ENCODE measurements at places on chromosomes 7 and 10.

DNA sequence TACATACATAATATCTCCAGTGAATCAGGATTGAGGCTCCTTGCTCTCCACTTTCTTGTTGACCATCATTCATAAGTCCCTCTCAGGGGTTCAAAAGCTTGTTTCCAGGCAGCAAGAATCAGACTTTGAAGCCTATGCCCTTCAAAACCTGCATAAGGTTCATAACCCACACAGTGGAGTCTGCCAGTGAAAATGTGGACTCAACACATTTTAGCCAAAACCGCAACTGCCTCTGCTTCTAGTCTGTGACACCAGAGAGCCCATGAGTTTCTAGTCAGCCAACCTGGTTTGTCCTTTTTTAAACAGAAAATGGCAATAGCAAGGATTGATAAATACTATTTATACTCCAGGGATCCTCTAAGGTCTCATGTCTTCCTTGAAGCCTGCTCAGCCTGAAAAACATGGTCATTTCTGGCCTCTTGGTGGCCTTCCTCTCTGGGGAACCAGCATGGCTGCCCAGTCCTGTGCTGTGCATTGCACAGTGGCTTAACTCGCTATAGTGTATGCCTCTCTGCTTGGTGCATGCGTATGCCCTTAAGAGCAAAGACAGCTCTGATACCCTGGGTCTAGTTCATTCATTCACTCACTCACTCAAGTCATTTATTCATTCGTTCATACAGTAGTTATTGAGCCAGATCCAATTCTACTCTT lies 67.5 kb downstream of the WIPF3 start:
- no peak for DNase-seq

DNA sequence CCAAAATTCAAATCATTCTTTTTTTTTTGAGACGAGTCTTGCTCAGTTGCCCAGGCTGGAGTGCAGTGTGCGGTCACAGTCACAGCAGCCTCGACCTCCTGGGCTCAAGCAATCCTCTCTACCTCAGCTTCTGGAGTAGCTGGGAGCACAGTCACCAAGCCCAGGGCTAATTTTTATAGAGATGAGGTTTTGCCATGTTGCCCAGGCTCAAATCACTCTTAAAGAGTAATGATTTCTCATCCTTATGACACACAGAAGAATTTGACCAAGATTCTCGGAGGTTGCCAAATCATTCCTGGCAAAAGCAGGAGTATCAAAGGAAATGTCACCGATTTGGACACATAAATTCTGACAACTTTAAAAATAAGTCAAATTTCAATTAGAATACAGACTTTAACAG lies 39.1 kb downstream of the SIRT1 start:
- no peak for DNase-seq

DNA sequence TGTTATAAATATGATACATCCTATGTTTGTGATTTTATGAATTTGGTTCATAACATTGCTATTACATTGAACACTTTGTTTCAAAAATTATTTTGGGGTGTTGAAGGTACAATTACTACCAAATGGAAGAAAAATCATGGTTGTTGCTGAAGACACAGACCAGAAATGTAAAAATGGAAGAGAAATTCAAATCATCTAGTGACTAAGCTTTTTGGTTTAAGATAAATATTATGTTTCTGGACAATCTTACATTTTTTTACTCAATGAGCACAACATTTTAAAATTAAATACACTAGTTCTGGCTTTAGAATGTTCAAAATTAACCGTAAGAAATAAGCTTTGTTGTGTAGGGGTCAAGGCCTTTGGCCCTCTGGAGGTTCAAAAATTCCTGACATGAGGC lies 82.7 kb downstream of the GNAT3 start:
- no peak for DNase-seq

- DNase-seq, result no peak
These were observed 42.7 kb upstream of the DPYSL4 start for GRCh38 chr10:132144086-132144485.

DNA sequence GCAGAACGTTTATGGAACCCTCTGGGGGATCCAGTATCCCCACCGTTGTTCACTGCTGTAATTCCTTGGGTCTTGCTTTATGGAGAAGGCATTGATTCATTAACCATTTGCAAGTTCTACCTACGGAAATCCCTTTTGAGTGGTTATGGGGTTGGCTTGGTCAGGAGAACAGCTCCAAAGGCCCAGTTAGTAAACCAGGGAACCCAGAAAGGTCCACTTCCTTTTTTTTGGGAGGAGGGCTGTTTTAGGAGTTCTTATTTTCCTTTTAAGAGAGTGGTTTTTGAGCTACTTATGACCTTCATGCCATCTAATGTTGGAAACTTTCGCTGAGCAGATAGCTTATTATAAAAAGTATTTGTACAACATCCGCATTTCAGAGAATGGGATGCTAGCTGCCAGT lies 1.3 kb downstream of the POR start:
- no peak for DNase-seq

DNA sequence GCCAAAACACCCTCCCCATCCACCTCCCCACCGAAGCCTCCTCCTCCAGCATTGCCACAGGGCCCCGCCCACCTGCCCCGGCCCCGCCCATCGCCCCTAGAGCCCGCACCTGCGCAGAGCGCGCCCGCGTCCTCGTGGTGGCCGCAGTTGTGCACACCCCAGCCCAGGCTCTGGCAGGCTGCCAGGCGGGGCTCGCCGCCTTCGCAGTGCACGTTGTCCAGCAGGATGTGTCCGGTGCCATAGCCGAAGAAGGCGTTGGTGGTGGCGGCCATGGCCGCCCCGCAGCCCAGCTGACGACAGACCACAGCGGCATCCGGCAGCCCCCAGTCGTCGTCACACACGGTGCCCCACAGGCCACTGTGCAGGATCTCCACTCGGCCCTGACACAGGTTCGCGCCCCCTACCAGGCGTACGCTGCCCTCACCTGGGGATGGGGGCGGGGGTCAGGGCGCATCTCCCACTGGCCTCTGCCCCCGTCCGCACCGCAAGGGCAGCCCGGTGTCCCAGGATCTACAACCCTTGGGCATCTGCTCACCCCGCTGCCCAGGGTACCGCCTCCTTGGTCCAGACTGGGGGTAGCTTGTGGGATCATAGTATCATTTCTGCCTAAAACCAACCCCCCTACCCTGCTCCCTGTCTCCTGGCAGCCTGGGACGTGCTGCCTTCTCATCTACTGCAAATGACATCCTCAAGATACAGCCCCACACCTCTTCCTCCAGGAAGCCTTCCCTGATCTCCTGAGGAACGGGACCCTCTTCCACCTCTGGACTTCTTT lies 11.9 kb downstream of the SSC4D start:
- DNase-seq, result peak; percentile 15

- no peak for DNase-seq
These were observed 33.1 kb upstream of the ANK3 start for GRCh38 chr10:60422809-60423208.

- DNase-seq, result no peak
These were observed 89.4 kb downstream of the JAZF1 start for GRCh38 chr7:28091190-28091589.

- no peak for DNase-seq
These were observed 57.5 kb upstream of the CHCHD3 start for GRCh38 chr7:133139350-133139749.

DNA sequence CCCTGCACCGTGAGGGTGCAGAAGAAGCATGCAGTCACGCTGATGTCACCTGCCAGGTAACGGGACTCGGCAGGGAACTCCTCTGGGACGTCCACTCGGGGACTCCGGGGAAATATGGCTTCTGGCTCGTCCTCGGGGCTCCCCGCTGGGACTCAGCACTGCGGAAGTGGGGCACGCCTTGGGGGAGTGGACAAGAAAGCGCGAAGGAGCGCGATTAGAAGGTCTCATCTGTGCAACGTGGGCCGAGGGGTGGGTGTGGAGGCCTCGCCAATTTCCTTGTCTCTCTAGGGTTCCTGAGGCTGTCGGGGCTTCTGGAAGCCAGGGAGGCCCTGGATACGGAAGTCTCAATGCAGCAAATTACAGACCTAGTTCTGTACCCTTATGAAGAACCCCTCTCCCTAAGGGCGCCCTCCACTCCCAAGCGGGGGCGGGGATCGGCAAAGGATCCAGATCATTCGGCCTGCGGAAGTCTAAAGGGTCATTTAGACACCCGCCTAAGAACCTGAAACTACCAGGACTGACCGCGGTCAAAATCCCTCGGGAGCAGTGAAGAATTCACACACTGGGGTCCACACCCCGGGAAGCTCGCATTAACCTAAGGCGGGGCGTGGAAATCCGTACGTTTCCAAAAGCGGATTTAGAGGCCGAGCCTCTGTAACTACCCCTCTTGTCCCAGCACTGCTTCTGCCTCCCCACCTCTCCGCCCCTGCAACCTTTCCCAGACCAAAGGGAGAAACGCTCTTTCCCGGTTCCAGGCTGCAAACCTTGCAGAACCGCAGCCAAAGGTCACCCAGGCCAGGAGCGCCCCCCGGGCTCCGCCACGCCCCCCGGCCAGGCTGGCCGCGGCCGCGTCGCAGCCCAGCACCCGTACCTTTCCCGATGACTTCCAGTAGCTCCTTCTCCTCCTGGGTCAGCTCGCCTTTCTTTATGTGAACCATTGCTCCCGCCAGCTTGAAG lies 640 bp downstream of the ANKMY2 start:
- DNase-seq, result no peak

DNA sequence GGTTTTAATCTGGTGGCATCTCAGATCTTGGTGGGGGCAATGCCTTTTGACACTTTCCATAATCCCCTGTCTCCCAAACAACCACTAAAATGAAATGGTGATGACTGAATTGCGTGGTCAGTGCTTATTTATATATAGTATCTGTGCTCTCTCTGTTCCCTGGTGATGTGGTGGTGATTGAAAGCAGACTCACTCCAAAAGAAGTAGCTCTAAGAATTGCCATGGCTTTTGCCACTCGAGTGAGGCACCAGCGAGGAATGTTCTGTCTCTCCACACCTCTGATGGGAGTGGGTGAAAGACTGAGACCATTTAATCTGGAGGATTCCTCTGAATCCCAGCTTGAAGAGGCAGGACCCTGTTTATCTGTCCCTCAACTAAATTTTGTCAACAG lies 2.8 kb downstream of the DUSP5 start:
- DNase-seq, result no peak

DNA sequence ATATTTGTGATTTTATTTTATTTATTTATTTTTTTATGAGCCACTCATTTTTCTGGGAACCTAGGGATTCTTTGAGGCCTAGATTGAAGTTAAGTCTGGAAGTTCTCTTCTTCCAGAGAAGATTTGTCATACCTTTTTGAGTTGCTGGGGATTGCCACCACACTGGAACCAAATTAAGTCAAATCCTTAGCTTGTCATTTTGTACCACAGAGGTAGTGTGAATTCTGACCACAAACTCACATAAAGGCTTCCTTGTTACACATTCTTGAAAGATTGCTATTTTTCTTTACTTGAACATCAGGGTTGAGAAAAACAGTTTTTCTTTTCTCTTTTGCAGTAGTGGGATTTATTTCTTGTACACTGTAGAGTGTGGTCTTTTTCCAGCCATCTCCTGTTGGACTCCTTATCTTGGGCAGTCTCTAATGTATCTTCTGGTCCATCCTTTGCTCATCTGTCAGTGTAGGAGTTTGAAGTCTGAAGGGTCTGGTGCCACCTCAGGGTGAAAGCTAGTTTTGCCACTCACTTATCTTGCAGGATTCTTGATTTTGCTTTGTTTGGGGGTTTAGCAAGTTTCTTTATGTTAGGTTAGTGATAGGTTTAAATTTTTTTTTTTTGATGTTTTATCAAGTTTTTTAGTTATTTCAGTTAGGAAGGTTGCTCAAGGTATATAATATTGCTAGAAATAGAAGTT lies 24.8 kb downstream of the PCBD1 start:
- no peak for DNase-seq

DNA sequence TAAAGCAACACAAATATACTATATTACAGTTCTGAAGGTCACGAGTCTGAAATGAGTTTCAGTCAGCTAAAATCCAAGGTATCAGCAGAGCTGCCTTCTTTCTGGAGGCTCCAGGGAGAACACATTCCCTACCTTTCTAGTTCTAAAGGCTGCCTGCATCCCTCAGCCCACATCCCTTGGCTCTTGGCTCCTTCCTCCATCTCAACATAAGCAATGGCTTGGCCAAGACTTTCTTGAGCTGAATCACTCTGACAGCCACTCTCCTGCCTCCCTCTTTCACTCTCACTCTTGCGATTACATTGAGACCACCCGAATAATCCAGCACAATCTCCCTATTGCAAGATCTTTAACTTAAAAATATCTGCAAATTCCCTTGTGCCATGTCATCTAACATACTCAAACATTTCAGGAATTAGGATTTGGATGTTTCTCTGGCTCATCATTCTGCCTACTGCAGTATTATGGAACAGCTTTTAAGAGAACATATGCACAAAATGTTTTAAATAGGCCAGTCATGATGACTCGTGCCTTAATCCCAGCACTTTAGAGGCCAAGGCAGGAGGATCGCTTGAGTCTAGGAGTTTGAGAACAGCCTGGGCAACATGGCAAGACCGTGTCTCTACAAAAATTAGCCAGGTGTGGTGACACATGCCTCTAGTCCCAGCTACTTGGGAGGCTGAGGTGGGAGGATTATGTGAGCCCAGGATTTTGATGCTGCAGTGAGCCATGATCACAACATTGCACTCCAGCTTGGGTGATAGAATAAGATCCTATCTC lies 144.2 kb upstream of the VSTM2A start:
- no peak for DNase-seq

- DNase-seq, result no peak
These were observed 9.0 kb downstream of the GET4 start for GRCh38 chr7:885261-885892.

GRCh38 chr10:63133821-63134557 lies 861 bp downstream of the NRBF2 start:
- DNase-seq, result no peak

DNA sequence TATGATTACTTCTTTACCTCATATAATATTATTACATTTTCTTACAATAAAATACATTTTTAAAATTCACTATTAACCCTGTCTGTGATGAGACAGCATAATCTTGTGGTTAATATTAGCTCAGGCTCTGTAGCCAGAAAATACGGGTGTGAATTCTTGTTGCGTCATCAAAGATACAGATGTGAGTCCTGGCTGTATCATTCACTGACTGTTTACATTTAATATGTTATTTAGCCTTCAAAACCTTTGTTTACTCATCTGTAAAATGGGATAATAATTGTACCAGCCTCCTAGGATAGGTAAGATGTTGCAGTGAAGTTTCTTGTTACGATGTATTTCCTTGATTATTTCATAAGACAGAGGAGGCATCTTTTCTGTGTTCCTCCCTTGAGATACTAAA lies 184.7 kb upstream of the PRPS1L1 start:
- DNase-seq, result no peak

- no peak for DNase-seq
These were observed 150.2 kb downstream of the TCF7L2 start for GRCh38 chr10:113100281-113100680.

- no peak for DNase-seq
These were observed 22.6 kb downstream of the MYO1G start for GRCh38 chr7:44956157-44956766.

GRCh38 chr7:80278737-80279136 lies 144.1 kb downstream of the GNAI1 start:
- DNase-seq, result no peak

- DNase-seq, result no peak
These were observed 66.7 kb downstream of the UBE3C start for GRCh38 chr7:157205438-157205837.
